ENCODE measurements at places on chromosomes 13 and 19.
A peak's percentile ranks its signal among the peaks of the same experiment; 100 is the strongest.

DNA sequence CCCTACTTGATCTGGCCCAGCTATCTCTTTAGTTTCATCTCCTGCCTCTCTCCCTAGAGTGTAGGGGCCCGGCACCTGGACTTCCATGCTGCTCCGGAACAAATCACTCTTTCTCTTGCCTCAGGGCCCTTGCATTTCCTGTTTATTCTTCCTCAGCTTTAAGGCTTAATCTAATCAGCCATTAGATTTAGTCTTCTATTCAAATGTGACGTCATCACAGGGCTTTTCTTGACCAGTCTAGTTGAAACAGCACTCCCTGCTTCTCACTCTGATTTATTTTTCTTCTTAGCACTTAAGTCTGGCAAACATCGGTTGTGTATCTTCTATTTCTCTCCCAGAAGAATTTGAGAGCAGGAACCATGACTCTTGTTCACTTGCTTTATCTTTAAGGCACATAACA, 564.1 kb downstream of the EFNB2 start:
- DNase-seq: no peak

DNA sequence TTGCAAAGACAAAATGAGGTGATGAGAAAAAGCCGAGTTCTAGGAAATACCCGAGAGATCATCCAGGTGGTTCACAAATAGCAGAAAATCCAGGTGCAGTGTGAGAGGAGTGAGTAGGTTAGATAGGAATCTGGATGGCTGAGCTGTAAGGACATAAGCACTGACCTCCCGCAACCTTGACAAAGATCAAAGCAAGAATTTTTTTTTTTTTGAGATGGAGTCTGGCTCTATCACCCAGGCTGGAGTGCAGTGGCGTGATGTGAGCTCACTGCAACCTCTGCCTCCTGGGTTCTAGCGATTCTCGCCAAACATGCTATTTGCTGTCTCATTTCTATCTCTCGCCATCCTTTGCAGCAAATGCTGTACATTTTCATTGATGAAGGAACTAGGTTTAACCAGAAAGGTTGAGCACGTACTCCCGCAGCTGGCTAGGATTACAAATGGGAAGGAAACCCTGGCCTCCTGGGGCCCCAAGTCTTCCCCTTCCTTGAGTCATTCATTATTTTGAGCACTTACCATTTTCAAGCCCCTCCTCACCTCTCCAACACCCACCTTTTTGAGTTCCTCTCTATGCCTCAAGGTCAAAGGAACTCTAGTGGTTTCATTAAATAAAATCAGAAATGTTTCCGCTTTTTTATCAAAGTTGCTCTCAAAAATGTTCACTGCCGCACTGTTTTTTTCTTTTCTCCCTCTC, 38.8 kb downstream of the NLRP12 start:
- DNase-seq: peak; percentile 32

GRCh38 chr13:107807306-107808073, 407.8 kb downstream of the LIG4 start:
- DNase-seq: no peak

DNA sequence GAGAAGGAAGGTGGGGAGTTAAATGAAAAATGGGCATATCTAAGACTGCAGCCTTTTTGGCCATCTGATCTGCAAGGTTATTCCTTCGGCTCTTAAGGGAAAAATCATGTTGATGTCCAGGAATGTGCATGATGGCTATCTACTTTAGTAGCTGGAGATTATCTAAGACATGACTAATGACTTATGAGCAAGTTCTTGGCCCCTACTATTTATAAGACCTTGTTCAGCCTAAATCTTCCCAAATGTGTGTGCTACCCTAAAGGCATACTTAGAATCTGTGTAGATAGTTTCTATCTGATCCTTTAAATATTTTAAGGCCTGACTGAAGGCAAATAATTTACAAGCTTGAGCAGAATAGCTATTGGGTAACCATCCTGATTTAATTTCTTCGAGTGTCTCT, 41.8 kb upstream of the CD177 start:
- DNase-seq: no peak

DNA sequence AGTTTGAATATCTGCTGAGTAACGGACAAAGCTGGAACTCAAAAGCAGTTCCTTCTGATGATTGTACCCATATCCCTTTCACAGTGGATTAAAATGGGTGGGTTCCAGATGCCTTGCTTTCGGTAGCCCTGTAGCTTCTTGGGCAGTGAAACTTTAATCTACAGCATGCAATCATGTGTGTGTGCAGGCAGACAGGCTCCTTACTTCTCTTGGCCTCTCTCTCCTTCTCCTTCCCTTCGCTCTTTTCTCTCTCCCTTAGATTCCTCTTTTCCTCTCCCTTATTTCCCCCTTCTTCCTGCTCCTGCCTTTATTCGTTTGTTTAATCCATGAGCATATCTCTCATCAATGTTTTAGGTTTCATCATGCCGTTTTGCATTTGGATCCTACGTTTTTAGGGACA, 8.1 kb downstream of the DGKH start:
- DNase-seq: no peak

GRCh38 chr13:80242728-80243427, 98.0 kb downstream of the SPRY2 start:
- DNase-seq: no peak

DNA sequence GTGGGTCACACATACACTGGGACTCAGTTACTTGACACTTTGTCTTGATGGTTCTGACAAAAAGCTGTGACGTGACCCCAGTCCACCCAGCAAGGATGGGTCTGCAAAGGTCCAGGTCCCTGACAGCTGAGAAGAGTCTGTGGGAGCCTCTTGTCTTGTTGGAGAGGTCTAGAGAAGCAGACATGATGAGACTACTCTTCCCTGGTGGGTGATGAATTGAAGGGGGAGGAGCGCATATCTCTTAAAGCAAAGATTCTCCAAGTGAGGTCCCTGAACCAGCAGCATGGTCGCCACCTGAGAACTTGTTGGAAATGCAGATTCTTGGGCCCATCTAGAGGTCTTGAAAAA, 78.5 kb upstream of the MEDAG start:
- DNase-seq: no peak

DNA sequence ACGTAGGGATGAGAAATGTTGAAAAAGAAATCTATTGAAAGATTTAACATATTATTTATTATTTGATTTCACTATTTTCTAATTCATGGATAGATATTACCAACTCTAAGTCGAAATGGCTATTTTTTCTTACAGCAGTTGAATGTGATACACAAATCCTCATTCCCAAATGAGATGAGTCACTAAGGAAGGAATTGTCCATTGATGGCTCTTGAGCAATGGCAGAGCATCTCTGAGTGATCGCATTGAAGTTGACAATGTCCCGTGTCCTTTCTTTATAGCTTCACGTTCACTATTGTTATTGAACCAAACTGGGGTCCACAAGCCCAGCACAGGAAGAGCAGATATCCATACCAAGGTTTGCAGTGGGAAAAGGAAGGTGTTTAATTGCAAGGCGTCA, 648.3 kb upstream of the SPRY2 start:
- DNase-seq: no peak

DNA sequence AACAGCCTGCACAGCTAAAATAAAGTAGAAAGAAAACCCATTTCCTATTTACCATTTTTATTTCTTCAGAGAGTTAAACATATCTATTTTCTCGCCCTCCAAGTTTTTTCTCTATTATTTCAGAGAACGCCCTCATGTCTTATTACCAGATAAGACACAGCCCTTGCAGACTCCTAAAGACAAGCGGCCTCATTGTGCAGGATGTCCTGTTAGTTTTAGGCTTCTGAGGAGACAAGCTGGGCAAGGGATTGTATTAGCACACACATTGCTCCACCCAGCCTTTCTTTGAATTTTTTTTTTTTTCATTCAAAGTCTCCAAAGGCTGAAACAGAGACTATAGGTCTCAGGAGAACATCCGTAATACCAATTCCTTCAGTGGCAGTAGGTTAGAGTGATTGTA, 101.8 kb upstream of the UBL3 start:
- no peak for DNase-seq

- DNase-seq: no peak
Measured at GRCh38 chr19:16521715-16522289, 20.4 kb downstream of the CHERP start.

GRCh38 chr13:60716313-60716712, 319.3 kb downstream of the TDRD3 start:
- DNase-seq: no peak

- no peak for DNase-seq
Measured at GRCh38 chr13:26528527-26528926, 29.0 kb upstream of the WASF3 start.

GRCh38 chr13:105788530-105788929, 746.9 kb downstream of the EFNB2 start:
- DNase-seq: no peak

DNA sequence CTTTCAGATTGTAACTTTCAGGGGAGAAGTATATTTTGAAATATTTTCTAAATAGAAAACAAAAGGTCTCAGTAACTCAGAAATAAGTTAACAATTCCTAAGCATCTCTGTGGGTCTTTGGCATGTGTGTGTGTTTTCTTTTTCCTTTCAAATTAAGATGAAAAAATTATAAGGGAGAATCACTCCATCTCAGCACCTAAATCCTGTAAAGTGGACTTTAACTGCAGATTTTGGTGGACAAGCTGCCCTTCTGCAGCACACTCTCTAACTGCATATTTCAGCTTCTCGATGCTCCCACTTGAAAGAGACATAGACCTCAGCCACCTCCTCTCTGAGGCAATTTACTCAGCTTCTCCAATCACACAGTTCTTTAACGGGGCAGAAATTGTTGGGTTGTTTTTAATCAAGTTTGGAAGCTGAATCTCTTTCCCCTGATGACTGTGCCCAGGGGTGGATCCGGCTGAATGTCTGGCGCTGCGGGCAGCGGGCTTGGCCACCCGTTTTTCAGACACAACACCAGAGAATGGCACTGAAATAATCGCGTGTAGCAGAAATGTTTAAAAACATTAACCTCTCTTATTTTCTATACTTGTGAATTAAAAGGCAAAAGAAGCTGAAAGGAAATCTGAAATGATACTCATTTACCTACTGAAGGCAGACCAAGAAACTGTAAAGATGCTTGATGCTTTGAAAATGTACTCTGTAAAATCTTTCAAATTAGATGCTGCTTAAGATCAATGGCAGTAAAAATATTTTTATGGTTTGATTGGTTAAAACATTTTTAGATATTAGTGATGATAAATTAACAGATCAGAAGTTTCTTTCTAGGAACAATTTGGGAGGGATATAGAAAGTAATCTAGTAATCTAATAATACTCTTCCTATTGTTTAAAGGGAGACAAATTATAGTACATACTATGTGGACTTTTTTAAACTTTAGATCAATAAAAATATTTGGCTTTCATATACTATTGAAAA, 12.4 kb downstream of the ZIC2 start:
- no peak for DNase-seq

GRCh38 chr13:81140675-81141074, 799.7 kb upstream of the SPRY2 start:
- no peak for DNase-seq

DNA sequence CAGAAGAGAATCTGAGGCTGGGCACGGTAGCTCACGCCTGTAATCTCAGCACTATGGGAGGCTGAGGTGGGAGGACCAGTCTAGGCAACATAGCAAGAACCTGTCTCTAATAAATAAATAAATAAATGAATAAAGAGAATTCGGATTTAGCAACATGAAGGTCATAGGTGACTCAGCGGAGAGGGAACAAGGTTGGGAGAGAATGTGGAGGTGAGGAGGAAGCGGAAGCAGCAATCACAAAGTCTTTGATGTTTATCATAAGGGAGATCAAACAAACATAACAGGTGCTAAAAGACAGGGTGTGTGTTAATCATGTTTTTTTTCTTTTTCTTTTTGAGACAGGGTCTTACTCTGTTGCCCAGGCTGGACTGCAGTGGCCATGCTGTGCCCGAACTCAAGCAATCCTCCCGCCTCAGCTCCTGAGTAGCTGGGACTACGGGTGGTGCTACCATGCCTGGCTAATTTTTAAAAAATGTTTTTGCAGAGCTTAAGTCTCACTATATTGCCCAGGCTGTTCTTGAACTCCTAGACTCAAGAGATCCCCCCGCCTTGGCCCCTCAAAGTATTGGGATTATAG, 16.3 kb downstream of the PBX4 start:
- no peak for DNase-seq

- DNase-seq: no peak
Measured at GRCh38 chr19:46081928-46082727, 41.3 kb upstream of the IGFL4 start.

DNA sequence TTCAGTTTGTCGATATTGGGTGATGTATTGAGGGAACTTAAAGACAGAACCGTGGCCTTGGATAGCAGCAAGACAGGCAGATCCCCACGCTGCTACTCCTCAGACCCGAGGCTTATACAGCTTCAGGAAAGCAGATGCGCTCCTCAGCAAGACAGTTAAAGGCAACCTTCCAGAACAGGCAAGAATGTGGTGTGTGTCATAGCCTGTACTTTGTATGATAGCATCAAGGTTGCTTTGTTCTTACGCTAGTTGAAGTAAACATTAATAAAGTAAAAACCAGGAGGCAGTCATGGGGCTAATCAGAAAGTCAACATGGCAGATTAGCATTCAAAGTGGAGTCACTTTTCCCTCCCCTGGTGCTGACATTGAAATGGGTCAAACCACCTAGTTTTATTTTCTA, 473.2 kb downstream of the DCT start:
- no peak for DNase-seq

DNA sequence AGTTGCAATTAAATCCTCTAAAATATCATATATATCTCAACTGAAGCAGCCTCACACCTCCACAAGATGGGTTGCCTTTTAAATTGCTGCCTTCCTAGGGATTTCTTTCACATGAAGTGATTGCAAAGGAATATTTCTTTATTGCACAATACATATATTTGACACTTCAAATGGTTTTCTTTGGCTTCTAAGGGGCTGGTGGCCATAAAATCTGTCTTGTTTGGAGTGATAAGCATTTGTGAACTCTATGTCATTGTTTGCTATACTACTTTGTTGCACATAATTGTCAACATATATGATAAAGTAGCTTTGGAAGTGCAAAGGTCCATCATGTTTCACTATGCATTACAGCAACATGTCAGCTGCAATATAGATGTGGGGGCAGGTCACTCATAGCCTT, 2380.9 kb downstream of the PCDH9 start:
- no peak for DNase-seq

GRCh38 chr19:49210108-49210900, 52.7 kb downstream of the TRPM4 start:
- DNase-seq: no peak

DNA sequence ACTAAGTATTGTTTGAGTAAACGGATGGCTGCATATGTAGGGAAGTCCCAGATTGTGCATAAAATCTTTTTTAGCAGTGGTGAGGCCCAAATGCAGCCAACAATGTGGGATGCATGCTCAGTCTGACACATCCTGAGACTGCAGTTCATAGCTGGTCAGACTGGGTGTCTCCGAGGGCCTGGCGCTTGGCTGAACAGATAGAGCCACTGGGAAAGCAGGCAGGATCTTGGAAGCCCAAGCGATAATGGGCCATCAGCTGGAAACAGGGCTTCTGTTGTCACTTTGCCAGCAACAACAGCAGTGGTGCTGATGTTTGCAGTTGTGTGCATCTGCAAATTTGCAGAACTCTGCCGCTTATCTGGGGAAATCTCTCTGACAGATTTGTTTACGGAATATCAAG, 36.1 kb downstream of the MTUS2 start:
- no peak for DNase-seq

Measured in GDM1 (cell line).